ENCODE measurements at places on chromosomes 5 and 9.

DNA sequence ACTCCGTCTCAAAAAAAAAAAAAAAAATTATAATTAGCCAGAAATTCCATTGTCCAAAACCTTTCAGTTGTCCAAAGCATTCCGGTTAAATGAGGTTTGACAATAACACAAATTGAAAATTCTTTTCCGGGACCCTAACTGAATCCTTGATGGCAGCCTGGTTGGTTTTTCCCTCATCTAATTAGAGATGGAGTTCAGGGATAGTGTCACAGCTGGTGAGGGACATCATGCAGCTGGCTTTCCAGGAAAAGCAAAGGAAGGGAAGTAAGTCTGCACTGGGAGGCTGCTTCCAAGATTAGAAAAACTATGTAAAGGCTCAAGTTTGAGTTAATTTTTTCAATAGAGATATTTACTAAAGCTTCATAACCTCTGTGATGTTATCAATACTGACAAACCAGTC is 195.4 kb downstream of the ADAMTS12 start:
- DNase-seq: no peak

GRCh38 chr9:109708451-109708945 is 71.5 kb upstream of the PALM2AKAP2 start:
- no peak for DNase-seq

DNA sequence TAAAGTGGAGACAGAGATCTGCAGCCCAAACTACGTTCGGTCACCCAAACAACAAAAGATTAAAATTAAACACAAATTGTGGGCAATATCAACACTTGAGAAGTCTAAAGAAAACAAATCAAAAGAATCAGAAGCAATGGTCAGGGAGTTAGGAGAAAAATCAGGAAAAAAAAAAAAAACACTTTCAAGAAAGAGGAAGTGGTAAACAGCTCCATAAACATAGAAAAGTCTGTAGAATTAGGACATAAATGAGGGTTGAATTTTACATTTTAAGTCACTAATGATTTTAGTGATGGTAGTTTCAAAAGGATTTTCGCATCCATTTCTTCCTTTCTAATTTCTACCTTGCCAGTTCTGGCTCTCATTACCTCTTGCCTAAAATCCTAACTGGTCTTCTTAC is 10.1 kb downstream of the RNF145 start:
- DNase-seq: no peak

- no peak for DNase-seq
Observed at GRCh38 chr5:108472237-108472636, 90.3 kb upstream of the FBXL17 start.

- DNase-seq: no peak
Observed at GRCh38 chr5:27241564-27242257, 203.3 kb upstream of the CDH9 start.

GRCh38 chr9:125462861-125463291 is 201.2 kb downstream of the GAPVD1 start:
- no peak for DNase-seq

DNA sequence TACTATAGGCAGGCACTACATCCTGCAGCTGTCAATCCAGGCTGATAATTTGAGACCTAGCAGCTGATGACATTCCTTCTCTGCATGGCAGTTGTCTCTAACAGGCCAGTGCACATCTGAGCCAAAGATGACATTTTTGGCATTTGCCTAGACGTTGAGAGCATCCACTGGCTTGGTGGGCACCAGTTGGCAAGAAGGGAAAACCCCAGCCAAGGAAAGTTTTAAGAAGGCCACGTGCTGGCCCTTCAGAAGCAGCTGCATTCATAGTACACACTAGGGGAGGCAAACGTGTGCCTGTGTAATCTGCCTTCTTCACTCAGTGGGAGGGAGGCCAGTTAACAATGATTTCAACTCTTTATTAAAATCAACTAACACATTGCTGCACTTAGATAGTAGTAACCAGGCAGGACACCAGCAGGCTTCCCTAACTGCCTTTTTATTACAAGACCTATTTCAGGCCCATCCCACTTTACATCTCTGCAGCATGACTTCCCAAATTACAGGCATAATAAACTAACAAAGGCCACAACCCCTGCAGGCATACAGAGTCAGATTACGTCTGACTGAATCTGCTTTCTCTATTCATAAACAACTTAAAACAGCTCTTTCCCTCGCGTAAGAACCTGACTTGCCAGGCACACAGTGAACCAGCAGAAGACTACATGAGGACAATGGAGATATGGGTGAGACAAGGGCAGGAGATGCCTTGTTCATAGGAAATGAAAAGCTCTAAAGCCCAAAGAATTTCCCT is 576.3 kb downstream of the PDE4D start:
- DNase-seq: no peak

DNA sequence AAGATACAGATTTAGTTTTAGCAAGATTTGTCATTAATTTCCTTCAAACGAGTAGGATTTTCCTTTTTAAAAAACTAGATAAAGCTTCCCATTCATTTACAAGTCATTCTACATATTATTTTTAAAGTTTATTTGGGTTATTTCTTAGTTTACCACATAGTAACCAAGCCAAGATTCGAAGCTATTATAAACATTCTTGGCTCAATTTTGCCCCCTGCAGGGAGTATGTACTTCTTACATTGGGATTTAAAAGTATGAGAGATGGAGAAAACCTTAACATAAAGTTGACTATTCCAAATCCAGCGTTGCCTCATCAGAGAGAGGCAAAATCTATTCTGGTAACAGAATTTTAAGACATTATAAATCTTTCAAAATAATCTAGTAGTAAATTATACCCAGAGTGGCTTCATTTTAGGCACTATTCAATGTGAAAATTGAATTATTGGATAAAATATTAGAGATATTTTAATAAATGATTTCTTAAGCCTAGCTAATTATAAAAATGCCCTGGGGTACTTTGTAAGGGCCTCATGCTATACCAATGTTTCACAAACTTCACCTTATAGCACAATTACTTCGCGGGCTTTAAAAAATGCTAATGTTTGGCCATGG is 39.1 kb downstream of the FBN2 start:
- DNase-seq: no peak

GRCh38 chr5:168372356-168372946 is 81.0 kb downstream of the WWC1 start:
- DNase-seq: no peak

DNA sequence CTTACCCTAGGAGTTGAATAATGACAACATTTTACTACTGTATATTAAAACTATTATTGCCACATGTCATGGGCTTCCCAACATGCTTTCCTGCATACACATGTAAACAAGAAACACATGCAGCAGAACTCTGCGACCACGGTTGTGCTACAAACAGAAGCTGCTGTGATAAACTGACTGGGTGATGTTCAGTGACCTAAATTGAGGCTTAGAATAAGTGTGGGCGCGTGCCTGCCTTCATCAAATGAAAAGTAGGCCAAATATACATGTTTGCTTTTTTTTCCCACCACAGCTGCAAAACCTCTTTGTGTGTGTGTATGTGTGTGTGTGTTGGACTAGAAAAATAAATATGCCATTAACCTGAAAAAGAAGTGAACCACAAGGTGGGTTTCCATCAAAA is 1202.1 kb downstream of the PTPRD start:
- DNase-seq: no peak

DNA sequence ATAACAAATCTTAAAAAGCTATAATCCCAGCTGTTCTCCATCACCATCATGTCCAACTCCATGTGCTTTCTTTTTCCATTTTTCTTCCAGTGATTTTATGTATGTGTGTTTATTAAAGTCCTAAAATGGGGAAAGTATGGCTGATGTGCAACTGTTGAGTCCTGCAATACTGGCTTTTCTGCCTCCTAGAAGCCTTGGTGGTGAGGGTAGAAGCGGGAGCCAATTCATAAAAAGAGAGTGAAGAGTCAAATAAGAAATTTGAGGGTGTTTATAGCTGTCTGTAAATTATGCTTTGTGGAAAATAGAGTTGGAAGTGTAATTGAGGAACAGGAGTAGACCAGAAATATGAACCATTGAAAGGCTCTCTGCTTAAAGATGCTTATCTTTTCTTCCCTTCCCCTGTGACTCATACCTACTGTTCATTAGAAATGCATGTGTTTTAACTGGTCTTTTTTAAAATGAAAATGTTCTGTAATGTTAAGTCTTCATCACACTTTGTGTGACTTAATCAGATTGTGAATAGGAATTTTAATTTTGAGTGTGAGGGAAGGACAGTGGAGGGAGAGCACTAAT is 80.1 kb downstream of the ZCCHC7 start:
- no peak for DNase-seq

DNA sequence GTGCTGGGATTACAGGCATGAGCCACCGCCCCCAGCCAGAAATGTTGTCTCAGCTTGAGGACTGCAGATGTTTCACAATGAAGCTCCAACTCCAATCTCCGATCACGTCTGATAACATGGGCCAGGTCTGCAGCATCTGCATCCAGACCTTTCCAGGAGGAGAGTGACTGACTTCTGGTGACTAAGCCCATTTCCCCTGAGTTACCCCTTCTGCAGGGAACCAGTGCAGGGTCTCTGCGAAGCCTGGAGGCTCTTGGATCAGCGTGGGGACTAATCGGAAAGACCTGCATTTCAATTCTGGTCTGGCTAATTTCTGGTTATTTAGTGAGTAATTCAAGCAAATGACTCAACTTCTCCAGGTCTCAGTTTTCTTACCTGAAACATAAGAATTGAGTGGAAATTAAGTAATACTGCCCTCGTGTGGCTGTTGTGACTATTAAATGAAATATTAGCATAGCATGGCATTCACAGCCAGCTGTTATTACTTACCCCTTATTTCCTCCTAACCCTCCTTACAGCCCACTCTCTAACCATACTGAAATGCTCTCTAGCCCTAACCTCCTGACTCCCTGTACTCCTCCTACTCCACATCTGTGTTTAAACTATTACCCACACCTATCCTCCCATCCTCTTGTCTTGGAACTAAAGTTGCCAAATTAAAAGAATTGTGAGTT is 2.2 kb upstream of the GNPDA1 start:
- DNase-seq: peak; percentile 31

- no peak for DNase-seq
Observed at GRCh38 chr9:130599625-130600024, 20.2 kb downstream of the FUBP3 start.

- DNase-seq: no peak
Observed at GRCh38 chr9:119453490-119453911, 84.3 kb upstream of the BRINP1 start.

GRCh38 chr5:135593886-135594285 is 15.1 kb upstream of the CXCL14 start:
- DNase-seq: no peak

DNA sequence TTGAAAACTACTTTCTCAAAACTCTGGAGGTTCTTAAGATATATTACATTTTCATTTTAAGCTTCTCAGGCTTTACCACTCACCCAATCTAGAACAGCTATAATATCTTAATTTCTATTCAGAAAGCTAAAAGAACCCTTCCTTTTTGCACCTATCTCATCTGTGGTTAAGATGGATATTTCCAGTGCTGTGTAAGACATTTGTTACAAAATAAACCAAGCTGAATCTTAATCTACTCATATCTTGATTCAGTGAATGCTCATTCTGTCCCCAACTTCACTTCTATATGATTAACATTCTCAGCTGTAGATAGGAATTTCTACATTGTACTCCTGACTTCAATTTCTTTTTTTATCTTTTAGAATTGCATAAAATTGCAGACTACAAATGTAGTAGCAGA is 15.0 kb downstream of the ABHD17B start:
- DNase-seq: no peak

Data from activated T-cell treated with anti-CD3 and anti-CD28 coated beads for 1 hour (primary cell).